Thyroid gland (tissue), 4 donors: ENCODE measurements at places on chromosomes 7 and 10. TPM values are rescaled to one million over a fixed set of nuclear protein-coding genes. Genes with fewer than 3 reads are reported as not detected.
A peak's percentile ranks its signal among the peaks of the same experiment; 100 is the strongest.

DNA sequence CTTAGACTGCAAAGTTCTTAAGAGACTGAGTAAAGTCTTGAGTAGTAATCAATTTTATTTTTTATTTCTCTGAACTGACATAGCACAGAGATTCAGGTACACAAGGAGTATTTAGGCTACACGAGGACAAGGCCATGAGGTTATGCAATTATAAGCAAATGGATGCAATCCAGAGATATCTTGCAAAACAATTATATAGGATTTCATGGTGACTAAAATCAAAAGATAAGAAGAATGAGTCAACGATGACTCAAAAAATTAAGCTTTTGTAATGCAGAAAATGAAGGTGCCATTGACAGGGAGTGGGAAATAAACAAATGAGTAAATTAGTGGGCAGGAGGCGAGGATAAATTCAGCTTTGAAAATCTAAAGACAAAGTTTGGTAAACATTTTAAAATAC is 66.7 kb upstream of the MYO3A start:
- no peaks in the 10 kb centered on the region for H3K27me3 ChIP-seq
- H3K36me3 ChIP-seq = no peaks in the 10 kb centered on the region
- H3K4me1 ChIP-seq = no peaks in the 10 kb centered on the region
- H3K27ac ChIP-seq = no peak overlapping the region

DNA sequence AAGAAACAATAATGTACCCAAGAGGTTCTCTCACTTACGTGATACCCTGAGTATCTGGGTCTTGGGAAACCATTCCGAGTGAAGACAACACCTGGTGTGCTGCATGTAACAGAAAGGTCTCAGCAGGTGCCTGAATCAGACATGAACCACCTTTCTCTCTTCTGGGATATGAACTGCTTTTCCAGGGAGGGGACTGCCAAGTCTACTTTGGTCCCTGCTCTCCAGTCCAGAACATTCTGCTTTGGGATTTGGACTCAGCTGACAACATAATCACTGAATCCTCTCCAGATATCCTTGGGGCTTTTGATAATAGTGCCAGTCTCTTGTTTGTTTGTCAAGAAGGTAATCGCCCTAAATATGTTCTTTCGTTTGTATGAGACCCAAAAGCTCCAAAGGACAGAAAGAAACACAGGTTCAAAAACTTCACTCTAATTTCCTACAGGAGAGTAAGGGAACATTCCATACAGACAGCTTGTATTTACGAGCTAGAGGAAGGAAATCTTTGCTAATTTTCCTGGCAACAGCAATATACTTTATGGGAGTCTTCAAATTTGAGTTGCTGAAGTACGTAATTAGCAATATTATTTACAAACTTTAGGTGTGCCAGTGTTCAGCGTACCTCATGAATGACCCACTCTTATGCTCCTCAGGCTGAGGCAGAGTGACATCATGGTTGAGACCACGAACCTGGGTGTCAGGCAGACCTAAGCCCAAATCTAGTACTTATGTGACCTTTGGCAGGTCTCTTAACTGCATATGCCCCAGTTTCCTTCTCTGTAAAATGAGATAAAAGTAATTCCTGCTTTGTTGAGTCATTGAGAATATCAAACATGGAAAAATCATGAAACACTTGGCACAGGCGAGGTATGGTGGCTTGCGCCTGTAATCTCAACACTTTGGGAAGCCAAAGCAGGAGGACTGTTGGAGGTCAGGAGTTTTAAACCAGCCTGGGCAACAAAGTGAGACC is 5.4 kb downstream of the ABLIM1 start:
- H3K36me3 ChIP-seq = no peaks in the 10 kb centered on the region
- H3K4me3 ChIP-seq = no peak overlapping the region

GRCh38 chr10:80526742-80527141 is 11.0 kb upstream of the SH2D4B start:
- no peak overlapping the region for H3K27ac ChIP-seq
- no peaks in the 10 kb centered on the region for H3K27me3 ChIP-seq
- H3K4me1 ChIP-seq = no peaks in the 10 kb centered on the region
- no peaks in the 10 kb centered on the region for H3K36me3 ChIP-seq
- H3K4me3 ChIP-seq = no peak overlapping the region

The MET gene
- total RNA-seq = 55.4 TPM

DNA sequence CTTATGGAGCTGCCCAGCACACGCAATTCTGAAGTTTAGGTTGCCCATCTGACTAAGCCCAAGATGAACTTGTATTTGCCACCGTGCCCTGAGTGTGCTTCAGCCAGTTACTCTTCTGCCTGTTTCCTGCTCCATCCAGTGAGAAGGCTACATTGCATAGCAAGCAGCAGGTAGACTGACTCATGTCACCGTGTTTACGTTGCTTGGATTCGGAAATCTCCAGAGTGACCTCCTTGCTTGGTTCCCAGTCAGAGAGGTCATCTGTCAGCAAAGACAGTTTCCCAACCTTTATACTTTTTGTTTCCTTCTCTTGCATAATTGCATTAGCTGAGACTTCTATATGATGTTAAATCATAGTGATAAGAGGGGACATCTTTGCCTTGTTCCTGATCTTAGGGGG is 30.9 kb downstream of the NACAD start:
- no peaks in the 10 kb centered on the region for H3K36me3 ChIP-seq
- no peaks in the 10 kb centered on the region for H3K4me1 ChIP-seq
- H3K27ac ChIP-seq = no peak overlapping the region
- no peak for DNase-seq
- H3K4me3 ChIP-seq = no peak overlapping the region
- H3K27me3 ChIP-seq = no peaks in the 10 kb centered on the region

DNA sequence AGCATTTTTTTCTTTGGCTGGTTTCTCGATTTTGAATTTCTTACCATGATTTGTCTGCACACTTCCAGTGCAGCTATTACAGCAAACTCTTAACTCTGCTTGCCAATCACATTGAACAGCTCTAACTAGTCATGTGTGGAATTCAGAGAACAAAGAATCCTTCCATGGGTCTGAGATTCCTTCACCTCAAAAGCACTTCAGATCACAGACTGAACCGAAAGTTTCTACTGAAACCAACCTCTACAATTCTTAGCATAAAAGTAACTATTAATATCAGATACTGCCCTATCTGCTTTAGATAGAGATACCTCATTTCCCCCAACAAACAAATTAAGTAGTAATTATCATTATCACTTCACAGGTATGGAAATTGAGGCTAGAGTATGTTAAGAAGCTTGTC is 56.5 kb upstream of the SP4 start:
- peaks cover 14% of the 10 kb centered on the region for H3K4me1 ChIP-seq
- H3K27me3 ChIP-seq = no peaks in the 10 kb centered on the region
- no peak for DNase-seq
- no peak overlapping the region for H3K4me3 ChIP-seq
- H3K36me3 ChIP-seq = no peaks in the 10 kb centered on the region

The NME8 gene
- not detected for total RNA-seq

The SLC16A9 gene
- total RNA-seq = 38.5 TPM

- H3K4me1 ChIP-seq = no peaks in the 10 kb centered on the region
- H3K36me3 ChIP-seq = no peaks in the 10 kb centered on the region
- H3K27ac ChIP-seq = no peak overlapping the region
- no peak for DNase-seq
- no peaks in the 10 kb centered on the region for H3K27me3 ChIP-seq
- no peak overlapping the region for H3K4me3 ChIP-seq
Observed at GRCh38 chr7:137080516-137081203, 212.2 kb downstream of the CHRM2 start.

The PDE6C gene
- not detected for total RNA-seq

DNA sequence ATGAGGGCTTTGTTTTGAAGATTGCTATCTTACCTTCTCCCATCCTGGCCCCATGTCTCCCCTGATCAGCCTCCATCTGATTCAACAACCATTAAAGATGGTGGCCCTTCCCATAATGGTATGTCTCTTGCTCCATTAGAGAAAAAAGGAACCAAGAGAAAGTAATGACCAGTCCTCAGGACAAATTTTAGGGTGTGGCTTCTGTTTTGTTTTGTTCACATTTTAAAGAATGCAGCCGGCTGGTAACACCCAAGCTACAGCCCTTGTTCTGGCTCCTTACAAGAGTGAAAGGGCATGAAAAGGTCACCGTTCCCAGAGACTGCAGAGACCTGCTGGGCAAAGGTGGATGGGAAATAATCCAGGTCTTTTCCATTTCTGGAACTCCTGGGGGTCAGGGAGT is 287.9 kb upstream of the NEBL start:
- H3K4me3 ChIP-seq = no peak overlapping the region
- H3K27me3 ChIP-seq = no peaks in the 10 kb centered on the region
- no peaks in the 10 kb centered on the region for H3K36me3 ChIP-seq
- no peak overlapping the region for H3K27ac ChIP-seq

DNA sequence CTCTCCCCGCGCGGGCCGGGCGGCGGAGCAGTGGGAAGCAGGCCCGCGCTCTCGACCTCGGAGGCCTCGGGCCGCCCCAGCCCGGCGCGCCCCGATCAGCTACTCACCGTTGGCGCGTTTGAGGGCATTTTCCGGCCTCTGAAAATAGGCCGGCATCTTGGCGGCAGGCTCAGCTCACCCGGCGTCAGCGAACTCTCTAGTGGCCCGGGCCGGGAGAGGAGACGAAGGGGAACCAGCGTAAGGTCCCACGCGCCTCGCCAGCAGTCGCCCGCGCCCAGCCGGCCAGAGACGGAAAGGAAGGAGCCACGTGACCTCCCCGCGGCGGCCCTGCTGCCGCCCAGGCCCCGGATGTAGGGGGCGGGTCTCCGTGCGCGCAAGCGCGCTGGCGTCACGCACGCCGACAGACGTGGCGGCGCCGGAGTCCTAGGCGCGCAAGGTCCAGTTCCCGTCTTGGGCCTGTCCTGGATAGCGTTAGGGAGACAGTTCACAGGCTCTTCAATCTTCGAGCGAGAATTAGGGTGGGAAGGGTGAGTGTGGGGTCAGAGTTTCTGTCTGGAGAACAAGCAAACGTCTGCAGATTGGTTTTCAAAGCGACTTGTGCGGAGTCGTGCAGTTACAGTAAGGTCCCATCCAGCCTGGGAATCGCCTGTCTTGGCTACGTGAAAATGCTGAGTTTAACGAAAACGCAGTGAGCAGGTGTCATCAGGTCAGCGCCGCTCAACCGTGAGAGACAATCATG is at the start of gene EIF3A:
EIF3A (minus strand) TSS at position 297 of the 739 bp plus-strand sequence; CDS start at position 156, 141 bp downstream.
- H3K27ac ChIP-seq = peak within 1 kb of the TSS; percentile 95
- peaks cover 26% of the 10 kb centered on the region for H3K4me1 ChIP-seq
- peak; percentile 91 for DNase-seq

The NUDT1 gene
- 10.0 TPM for total RNA-seq

The ARHGEF5 gene
- 86.0 TPM for total RNA-seq

The ZNF503 gene
- 17.1 TPM for total RNA-seq

DNA sequence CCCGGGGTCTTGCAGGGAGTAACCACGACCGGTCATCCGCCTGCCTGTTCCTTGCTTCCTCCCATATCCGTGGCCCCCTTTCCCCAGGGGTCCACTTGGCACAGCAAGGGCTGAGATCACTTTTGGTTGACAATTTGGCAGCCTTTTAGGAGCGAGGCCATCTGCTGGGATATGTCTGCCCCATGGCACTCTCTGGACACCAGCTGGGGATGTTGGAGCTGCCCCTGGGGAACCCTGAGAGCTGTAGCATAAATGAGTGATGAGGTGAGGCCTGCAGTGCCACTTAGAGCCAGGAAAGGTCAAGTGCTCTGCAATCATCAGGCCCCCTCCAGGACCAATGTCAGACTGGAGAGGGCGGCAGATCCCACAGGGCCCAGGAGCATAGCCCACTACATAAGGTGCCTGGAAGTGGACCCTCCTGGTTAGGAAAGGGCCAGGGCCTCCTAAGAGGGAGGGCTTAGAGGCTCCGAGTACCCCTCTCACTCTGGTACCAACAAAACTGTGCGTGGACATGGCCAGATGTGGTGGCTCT is 92.1 kb downstream of the HIP1 start:
- no peaks in the 10 kb centered on the region for H3K27me3 ChIP-seq
- H3K4me3 ChIP-seq = no peak overlapping the region
- peaks cover 24% of the 10 kb centered on the region for H3K4me1 ChIP-seq
- H3K27ac ChIP-seq = no peak overlapping the region

The USP54 gene
- 159 TPM for total RNA-seq
